Hematopoietic multipotent progenitor cell treated with erythropoietin and hydrocortisone succinate and interleukin-3 and kit ligand, for 17 days (in vitro differentiated cells): ENCODE measurements at places on chromosomes 1 and 21.

- DNase-seq: no peak
These were observed 18.8 kb upstream of the TENT5B start for GRCh38 chr1:27031235-27032118.

DNA sequence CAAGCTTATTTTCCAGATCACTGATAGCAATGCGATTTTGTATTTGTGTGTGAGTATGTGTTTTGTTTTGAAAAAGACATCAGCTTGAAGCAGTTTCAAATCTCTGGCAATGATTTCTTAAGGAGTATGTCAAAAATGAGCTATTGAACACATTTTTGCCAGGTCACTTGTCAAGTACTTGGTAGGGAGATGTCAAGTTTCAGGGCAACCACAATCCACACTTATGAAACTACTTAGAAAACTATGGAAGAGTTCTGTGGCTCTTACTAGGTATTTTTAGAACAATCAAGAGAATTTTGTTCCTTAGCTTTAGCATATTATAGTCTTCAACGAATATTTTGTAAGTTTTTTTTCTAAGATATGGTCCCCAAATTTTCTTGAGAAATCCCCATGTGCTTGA is 318.8 kb upstream of the ZRANB2 start:
- no peak for DNase-seq

- DNase-seq: no peak
These were observed 45.5 kb downstream of the KCNAB2 start for GRCh38 chr1:6090996-6091822.

DNA sequence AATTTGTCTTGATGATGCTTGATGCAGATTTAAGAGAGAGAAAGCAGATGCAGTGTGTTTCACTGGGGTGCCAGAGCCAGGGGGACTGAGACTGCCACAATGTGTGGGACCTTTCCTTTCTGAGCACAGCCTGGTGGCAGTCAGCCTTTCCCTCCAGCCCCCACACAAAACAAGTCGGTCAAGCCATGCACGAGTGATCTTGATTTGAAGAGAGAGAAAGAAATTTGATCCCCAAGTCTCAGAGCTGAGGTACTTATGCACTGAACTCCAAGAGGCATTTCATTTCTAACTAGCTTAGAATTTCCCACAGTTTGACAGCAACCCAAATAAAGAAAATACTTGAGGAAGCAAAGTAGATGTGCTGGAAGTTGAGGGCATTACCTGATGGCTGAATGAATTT is 193.8 kb downstream of the ST6GALNAC3 start:
- DNase-seq: no peak

GRCh38 chr1:230982696-230983095 is 3.8 kb downstream of the ARV1 start:
- DNase-seq: no peak

DNA sequence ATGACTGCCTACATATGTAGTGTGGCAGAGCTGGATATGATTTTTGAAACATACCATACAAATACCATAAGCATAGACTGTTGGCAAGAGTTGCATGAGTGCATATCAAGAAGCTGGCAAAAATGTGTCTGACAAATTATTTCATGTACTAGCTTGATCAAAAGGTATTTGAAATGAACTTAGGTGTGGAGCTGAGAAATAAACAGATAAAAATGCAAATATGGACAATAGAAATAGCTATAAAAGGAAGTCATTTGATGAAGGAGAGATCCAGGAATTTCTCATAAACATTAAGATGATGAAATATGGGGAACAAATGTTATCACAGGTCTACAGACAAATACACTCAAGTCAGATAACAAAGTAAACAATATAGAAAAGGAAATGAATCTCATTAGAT is 609.1 kb downstream of the PTPRC start:
- DNase-seq: no peak

- no peak for DNase-seq
These were observed 119.0 kb downstream of the LEPR start for GRCh38 chr1:65539266-65540131.

GRCh38 chr1:94384485-94385265 is 33.5 kb upstream of the ABCD3 start:
- no peak for DNase-seq

DNA sequence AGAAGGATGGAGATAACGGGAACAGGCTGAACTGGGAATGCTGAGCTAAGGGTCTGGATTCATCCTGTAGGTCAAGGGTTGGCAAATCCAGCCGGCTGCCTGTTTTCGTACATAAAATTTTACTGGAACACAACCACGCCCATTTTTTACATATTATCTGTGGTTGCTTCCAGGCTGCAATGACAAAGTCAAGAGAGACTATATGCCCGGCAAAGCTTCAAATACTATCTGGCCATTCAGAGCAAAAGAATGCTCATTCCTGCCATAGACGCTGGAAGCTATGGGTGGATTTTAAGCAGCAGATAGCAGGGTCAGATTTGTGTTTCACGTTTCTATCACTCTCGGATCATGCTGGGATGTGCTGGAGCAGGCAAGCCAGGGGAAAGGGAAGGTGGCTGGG is 137.9 kb upstream of the EDN2 start:
- no peak for DNase-seq

- DNase-seq: no peak
These were observed 2.6 kb downstream of the ADAMTS5 start for GRCh38 chr21:26964170-26964778.

DNA sequence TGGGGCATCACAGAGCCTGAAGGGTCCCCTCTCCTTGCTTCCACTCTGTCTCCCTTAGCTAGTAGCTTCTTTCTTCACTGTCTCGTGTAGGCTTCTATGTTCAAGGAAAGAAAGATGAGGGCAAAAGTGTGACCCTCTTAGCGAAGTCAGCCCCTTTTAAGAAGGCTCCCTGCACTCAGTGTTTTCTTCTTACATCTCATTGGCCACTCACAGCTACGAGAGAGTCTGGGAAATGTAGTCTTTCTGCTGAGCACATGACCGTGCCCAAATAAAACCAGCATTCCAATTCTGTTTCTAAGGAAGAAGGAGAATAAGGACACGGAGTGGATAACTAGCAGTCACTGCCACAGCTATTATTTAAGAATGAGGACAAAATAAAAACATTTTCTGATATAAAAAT is 104.9 kb upstream of the TNR start:
- no peak for DNase-seq

DNA sequence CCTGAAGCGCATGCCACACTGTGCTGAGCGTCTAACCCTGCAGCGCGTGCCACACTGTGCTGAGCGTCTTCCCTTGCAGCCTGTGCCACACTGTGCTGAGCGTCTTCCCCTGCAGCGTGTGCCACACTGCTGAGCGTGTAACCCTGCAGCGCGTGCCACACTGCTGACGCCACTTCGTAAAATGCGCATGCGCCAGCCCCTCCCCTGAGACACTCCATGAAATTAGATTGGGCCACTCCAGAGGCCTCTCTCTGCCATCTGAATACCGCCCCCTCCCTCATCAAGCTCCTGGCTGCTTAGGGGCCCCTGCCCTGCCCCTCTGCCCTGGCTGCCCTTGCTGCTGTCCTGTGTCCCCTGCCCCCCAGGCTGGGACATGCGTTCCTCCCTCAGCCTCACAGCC is 84.8 kb downstream of the POFUT2 start:
- DNase-seq: no peak

DNA sequence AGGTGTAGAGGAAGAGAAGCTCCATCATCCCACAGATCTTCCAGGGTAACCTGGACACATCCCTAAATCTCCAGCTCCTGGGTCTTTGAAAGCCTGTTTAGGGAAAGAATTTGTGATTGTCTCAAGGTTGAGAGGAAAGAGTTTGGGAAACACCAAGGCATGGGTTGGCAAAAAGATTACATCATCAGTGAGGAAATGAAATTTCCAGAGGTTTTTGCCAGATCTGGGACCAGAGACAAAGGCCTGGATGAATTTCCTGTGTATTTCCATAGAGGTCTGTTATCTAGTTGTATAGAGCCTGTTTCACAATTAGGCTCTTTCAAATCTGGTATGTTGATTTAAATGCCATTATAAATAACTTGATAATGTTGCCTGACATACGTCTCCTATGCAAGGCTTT is 82.3 kb downstream of the GPR89B start:
- no peak for DNase-seq

GRCh38 chr1:58119971-58120370 is 426.6 kb downstream of the OMA1 start:
- DNase-seq: no peak
